ENCODE measurements at places on chromosomes 1 and 21. TPM values are rescaled to one million over a fixed set of nuclear protein-coding genes. Genes with fewer than 3 reads are reported as not detected.

The MIXL1 gene
- total RNA-seq = not detected

The TACSTD2 gene
- total RNA-seq = 41.9 TPM

The MMP23B gene
- total RNA-seq = not detected

DNA sequence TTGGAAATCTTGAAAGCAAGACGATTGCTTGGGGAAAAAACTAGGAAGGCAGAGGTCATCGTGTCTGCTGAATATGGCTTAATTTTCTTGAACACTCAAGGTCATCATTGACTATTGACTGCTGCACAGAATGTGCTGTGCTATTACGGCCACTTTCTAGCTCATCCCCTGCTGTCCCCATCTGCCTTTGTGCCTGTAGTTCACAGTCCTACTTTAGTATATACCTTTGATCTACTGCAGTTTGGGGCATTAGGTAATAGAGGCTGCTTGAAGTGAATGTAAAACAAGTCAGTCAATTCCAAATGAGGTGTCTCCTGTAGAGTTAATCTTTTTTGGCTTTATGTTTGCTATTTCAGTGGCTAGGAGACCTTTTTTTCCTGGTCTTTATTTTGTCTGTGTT lies 8.3 kb downstream of the RAB4A start:
- DNase-seq = no peak
- H3K4me3 ChIP-seq = no peak overlapping the region
- H3K27me3 ChIP-seq = no peaks in the 10 kb centered on the region
- H3K4me1 ChIP-seq = peaks cover 4% of the 10 kb centered on the region
- H3K27ac ChIP-seq = no peak overlapping the region

- H3K36me3 ChIP-seq = no peaks in the 10 kb centered on the region
- H3K27me3 ChIP-seq = no peaks in the 10 kb centered on the region
- H3K27ac ChIP-seq = peak overlapping the region; percentile 78
- no peak for DNase-seq
- peak overlapping the region; percentile 37 for H3K4me3 ChIP-seq
- no peaks in the 10 kb centered on the region for H3K4me1 ChIP-seq
Observed at GRCh38 chr21:16195538-16195910, 465.7 kb downstream of the USP25 start.

- no peaks in the 10 kb centered on the region for H3K27me3 ChIP-seq
- peak overlapping the region; percentile 23 for H3K27ac ChIP-seq
- H3K4me1 ChIP-seq = peaks cover 10% of the 10 kb centered on the region
- peak; percentile 66 for DNase-seq
Observed at GRCh38 chr1:68173936-68174737, 58.2 kb downstream of the WLS start.

DNA sequence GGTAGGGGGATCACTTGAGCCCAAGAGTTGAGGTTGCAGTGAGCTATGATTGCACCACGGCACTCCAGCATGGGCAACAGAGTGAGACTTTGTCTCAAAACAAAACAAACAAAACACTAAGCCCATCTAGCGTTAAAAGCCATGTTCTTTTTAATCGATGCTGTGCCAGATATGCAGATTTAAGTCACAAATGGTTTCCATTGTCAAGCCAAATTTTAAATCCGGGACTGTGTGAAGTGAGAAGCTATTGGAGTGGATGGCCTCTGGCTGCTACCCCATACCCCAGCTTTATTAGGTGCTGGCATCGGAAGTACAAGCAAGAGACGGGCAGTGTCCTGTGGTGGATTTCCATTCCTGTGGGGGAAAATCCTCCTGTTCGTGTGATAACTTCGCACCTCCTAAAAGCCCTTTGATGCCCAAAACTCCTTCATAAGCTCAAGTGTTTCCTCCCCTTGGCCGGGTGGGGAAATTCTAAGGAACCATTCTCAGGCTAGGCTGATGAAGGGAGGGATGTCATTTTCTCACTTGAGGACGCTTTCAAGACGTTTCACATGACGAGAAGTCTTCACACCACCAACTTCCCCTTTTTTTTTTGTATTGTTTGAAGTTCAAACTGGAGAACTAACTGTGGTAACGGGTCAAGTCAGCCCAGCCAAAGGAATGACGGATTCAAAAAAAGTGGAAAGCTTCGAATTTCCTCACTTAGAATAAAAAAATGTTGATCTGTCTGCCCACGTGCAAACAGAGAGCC lies 140.8 kb downstream of the KAZN start:
- no peaks in the 10 kb centered on the region for H3K4me1 ChIP-seq
- no peaks in the 10 kb centered on the region for H3K36me3 ChIP-seq
- H3K27me3 ChIP-seq = no peaks in the 10 kb centered on the region
- no peak for DNase-seq

GRCh38 chr1:51061231-51061918 lies 40.7 kb upstream of the C1orf185 start:
- no peaks in the 10 kb centered on the region for H3K4me1 ChIP-seq
- no peak overlapping the region for H3K27ac ChIP-seq
- H3K27me3 ChIP-seq = no peaks in the 10 kb centered on the region
- H3K4me3 ChIP-seq = no peak overlapping the region

GRCh38 chr1:241507189-241507863 lies 12.2 kb downstream of the FH start:
- no peak overlapping the region for H3K27ac ChIP-seq
- no peaks in the 10 kb centered on the region for H3K4me1 ChIP-seq
- peaks cover 69% of the 10 kb centered on the region for H3K36me3 ChIP-seq
- H3K27me3 ChIP-seq = no peaks in the 10 kb centered on the region
- no peak for DNase-seq

Measured in upper lobe of left lung (tissue), 6 donors.